ENCODE measurements at places on chromosomes 7 and 10. TPM values are rescaled to one million over a fixed set of nuclear protein-coding genes. Genes with fewer than 3 reads are reported as not detected.

Gene SOSTDC1
- polyA plus RNA-seq, result 60.4 TPM

Gene TMEM270
- not detected for polyA plus RNA-seq

- peak; percentile 56 for DNase-seq
Measured at GRCh38 chr10:89029785-89030437, 39.3 kb downstream of the FAS start.

GRCh38 chr10:78750418-78750817 lies 318.3 kb upstream of the ZMIZ1 start:
- DNase-seq, result no peak

DNA sequence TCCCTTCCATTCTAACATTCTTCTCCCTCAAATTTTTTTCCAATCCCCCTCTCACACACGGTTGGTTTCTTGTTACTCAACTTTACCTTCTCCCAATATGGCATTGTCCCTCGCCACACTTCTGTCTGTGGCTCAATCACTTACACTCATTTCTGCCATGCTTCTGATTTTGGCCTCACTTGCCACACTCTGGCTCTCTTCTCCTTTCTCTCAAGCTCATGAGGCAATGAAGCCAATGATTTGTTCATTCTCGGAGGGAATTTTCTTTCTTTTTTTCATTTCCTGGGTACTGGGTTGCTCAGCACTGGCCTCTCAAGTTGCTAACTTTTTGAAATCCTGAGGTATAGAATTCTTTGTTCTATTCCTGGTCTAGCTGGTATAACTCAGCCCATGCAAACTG lies 4.0 kb upstream of the MYOZ1 start:
- no peak for DNase-seq

GRCh38 chr7:105345003-105345402 lies 43.7 kb downstream of the SRPK2 start:
- no peak for DNase-seq

GRCh38 chr7:2791390-2791789 lies 52.7 kb downstream of the GNA12 start:
- no peak for DNase-seq

- no peak for DNase-seq
Measured at GRCh38 chr7:44602576-44602910, 3.9 kb upstream of the OGDH start.

- no peak for DNase-seq
Measured at GRCh38 chr7:85229544-85229943, 42.7 kb upstream of the SEMA3D start.

Gene NUTM2D
- 9.8 TPM for polyA plus RNA-seq

DNA sequence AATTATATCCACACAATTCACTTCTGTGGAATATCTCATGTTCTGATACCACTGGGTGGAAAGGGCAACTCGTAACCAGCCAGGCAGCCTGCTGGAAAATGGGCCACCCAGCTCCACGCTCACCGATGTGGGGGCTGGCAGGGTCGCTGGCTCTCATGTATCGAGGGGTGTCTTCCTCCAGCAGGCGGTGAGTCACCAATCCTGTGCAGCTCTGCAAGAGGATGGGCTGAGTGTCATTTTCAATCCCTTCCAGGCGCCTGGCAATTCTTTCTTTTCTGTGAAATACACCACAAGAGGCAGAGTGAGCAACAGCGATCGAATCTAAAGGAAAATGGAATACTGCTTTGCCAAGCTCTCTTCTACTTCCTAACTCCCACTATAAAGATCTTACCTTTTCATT lies 80.1 kb downstream of the SVIL start:
- no peak for DNase-seq

DNA sequence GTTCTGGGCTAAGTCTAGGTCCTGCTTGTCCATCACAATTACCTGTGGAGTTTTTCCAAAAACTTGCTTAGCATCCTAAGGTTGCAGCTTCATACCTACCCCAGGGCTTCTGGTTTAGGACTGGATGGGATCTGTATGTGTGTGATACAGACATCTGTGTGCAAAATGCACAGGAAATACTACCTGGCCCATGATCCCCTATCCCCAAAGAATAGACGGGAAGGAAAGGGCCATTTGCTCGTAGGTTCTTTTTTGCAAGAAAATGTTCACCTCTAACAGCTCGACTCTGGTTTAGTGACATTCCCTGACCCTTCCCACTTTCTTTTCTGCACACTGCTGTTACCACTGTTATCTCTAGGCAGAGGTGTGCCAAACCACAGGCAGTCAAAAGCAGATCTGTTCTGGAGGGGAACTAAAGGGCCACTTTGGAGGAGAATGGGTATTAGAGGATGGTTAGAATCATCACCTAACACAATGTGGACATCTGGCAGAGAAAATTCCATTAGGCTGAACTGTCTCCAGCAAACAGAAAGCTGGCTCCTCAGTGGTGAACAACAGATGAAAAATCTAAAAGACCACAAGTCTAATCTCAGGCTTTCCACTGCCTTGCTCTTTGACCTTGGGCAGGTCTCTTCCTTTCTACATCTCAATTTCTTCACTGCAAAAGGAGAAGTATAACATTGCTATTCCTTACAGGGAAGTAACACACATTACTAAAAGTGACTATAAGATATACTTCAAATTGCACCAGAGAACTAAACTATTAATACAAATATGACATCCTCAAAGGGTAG lies 107.4 kb downstream of the UBE2H start:
- no peak for DNase-seq

Gene FAM25G
- polyA plus RNA-seq, result not detected

DNA sequence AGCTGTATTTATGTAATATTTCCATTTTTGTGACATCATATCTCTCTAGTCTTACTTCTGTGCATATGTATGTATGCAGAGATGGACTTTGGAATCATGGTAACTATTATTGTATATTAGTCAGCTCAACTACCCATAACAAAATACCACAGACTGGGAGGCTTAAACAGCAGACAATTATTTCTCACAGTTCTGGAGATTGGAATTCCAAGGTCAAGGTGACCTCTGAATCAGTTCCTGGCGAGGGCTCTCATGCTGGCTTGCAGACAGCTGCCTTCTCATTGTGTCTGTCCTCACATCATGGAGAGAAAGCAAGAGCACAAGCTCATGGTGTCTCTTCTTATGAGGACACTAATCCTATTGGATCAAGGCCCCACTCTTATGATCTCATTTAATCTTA lies 79.1 kb downstream of the RAMP3 start:
- DNase-seq, result no peak

DNA sequence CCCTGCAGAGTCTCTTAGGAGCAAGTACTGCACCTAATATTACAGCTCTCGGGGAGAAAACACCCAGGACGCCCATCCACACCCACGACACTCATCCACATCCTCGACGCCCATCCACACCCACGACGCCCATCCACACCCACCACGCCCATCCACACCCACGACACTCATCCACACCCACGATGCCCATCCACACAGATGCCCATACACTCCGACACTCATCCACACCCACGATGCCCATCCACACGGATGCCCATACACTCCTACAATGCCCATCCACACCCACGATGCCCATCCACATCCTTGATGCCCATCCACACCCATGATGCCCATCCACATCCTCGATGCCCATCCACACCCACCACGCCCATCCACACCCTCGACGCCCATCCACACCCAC lies 503.1 kb downstream of the PTPRN2 start:
- no peak for DNase-seq

DNA sequence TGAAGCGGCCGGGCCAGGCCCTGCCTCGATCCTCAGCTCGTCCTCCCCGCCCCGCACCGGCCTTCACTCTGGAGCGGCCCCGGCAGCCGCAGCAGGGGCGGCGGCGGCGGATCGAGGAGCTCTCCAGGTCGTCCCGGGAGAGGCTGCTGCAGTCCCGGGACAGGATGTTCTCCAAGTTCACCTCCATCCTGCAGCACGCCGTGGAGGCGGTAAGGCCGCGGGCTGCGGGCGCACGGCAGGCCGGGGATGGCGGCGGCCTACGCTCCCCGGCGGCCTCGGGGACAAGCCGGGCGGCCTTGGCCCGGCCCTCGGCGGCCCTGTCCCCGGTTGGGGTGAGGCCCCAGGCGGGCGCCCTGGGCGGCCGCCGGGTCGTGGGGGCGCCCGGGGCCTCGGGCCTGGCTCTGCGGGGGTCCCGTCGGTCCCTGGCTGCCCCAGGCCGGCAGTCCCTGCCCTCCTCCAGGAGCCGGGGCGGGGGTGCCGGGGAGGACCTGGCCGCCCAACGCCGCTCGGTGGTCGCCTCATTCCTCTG lies 399 bp downstream of the FHIP2A start:
- peak; percentile 52 for DNase-seq

DNA sequence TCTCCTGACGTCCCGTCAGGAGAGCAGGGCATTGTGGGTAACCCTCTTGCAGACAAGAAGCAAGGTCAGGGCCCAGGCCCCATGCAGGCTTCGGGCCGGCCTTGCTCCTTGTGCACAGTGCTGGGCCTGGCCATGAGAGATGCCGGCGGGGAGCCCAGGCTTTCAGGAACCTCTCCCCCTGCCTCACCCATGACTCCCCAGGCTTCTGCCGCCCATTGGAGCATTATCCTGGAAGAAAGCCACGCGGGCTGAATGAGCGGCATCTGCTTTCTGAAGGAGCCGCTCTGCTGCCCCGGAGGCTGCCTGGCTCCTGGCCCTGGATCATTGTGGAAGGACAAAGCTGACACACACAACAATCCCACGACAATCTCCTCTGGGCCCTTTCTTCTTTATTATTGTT lies 233.5 kb downstream of the TCF7L2 start:
- no peak for DNase-seq

DNA sequence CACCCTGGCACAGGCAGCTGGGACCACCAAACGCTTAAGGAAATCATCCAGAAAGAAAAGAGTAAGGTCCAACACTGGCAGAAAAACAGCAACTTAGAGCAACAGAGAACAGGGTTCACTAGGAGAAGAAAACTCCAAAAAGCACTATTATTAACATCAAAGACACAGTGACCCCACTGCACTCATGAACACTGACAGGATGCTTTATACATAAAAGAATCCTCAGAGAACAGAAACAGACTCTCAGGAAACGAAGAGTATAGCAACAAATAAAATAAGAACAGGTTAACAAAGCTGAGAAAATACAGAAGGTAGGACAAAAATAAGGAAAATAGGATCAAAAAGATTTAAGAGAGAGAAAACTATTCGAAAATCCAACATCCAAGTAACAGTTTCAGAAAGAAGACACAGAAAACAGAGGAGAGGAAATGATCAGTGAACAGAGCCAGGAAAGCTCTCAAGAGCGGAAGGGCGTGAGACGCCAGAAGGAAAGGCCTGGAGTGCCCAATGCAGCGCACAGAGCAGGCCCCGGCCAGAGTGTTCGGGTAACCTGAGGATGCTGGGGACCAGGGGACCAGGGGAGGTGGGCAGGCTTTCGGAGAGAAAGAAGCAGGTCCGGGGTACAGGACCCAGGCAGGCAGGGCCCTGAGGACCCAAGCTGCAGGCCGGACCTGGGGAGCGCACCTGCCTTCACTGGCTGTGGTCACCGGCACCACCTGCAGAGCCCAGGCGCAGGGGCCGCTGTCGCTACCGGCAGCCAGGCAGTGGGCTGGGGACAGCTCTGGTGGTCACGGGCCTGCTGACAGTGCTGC lies 258.2 kb downstream of the MAD1L1 start:
- no peak for DNase-seq

DNA sequence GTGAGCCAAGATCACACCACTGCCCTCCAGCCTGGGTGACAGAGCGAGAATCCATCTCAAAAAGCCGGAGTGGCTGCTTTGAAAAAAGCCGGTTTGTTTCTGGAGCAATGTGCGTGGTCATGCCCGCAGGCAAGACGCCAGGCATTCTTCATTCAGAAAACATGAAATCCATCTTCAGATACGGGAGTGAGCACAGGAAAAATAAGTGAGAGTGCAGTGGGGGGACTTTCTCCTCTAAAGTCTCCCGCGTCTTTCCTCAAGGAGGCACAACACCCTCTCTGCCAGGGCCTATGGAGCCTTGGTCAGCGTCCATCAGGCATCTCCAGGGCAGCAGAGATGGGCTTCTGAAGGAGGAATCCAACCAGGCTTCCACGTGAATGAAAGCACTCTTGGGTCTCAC lies 62.3 kb upstream of the DGKI start:
- no peak for DNase-seq

- DNase-seq, result no peak
Measured at GRCh38 chr10:522350-522749, 167.1 kb downstream of the DIP2C start.

Gene CHAT
- not detected for polyA plus RNA-seq

Gene CREB5
- polyA plus RNA-seq, result 13.4 TPM

DNA sequence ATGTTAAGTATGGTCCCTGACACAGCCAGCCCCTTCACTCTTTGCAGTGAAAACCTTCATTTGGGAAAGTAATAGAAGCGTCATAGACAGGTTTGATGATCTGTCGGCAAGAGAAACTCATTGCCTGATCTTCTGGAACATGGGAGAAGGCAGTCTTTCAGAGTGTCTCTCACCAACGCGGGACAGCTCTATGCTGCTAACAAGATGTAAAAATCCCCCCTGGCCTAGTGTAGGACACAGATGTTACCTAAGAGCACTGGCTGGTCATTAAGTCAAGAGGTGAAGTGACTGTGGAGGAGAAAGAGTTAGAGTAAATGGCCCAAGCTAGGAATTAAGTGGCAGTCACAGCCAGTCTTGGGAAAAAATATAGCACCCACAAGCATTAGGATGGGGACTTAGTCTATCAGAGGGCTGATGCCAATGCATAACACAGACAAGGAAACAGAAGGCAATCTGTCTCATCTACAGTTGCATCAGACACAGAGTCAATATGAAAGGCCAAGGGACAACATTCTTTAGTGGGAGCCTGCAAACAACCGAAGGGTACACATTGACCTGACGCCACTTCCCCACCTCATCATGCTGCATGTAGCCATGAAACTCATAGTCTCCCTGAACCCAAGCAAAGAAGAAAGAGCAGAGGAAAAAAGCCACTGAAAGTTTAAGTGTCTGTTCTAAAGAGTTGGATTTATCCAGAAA lies 69.5 kb downstream of the SORCS1 start:
- no peak for DNase-seq

DNA sequence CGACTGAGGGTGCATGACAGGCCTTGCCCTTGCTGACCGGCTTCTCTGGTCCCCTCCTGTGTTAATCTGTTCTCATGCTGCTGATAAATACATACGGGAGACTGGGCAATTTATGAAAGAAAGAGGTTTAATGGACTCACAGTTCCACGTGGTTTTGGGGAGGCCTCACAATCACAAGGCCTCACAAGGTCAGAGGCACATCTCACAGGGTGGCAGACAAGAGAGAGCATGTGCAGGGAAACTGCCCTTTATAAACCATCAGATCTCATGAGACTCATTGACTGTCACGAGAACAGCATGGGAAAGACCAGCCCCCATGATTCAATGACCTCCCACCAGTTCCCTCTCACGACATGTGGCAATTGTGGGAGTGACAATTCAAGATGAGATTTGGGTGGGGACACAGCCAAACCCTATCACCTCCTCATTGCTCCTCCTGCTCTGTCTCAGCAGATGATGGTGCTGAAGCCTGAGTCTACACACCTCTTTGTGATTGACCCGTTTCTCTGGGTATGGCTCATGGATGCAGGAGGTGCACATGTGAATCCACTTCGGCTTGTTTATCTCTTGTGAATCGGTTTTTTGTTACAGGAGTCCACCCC lies 547.8 kb downstream of the DNAJB6 start:
- no peak for DNase-seq

Gene FANK1
- polyA plus RNA-seq, result 10.1 TPM

Gene OR2AE1
- polyA plus RNA-seq, result not detected
